ENCODE measurements at places on chromosomes 2 and 18. TPM values are rescaled to one million over a fixed set of nuclear protein-coding genes. Genes with fewer than 3 reads are reported as not detected.

The MALT1 gene
- 14.1 TPM for total RNA-seq

The PLEK gene
- not detected for total RNA-seq

DNA sequence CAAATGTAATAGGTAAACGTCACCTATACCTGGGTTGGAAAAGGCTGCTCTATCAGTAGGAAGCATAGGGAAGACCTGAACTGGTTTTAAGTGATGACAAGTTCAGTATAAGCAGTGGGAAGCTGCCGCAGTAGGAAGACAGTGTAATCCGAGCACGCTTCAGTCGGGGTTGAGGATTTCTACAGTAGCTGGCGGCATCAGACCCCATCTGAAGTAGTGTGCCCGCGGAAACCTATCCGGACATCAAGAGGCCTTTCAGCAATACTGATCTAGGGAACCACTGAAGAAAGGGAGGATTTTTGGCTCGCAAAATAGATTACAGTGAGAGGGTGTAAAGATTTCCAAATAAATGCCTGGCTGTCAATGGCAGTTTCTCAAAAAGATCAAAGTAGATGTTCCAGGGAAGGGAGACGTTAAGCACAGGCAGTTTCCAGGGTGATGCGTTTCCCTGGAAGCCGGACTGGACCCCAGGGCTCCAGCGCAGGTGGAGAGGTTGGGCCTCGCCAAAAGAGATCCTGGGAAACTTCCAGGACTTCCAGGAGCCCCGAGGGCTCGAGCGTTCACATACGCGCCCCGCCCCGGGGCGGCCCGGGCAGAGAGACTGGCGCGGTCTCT, 5.3 kb downstream of the LOXL3 start:
- no peak for DNase-seq

- DNase-seq = no peak
These were observed 34.2 kb upstream of the MLPH start for GRCh38 chr2:237452861-237453260.

- DNase-seq = no peak
These were observed 6.6 kb downstream of the ARHGAP25 start for GRCh38 chr2:68741238-68741637.

GRCh38 chr2:44553456-44553855, 191.7 kb downstream of the CAMKMT start:
- DNase-seq = no peak
